Stimulated activated CD4-positive, alpha-beta T cell treated with anti-CD3 and anti-CD28 coated beads, Interleukin-1b, Interleukin-23, amount 100 ng/mL, for 4 hours (primary cell): ENCODE measurements at places on chromosomes 2 and 18.
A peak's percentile ranks its signal among the peaks of the same experiment; 100 is the strongest.

DNA sequence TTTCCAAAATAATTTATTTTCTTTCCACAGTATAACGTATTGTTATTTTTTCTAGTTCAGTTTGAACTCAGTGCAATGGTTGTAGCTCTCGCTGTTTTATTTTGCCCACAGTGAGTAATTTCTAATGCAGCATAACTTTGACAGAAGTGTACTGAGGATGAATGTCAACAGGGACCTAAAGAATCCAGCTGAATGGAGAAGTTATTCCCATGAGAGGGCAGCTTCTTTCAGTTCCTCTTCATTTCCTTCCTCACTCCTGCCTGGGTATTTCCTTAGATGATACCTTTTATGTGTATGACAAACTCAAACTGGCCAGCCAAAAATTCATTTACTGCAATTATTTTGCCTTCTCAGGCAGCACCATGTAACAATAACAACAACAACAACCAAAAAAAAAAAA, 1223.1 kb upstream of the ZEB2 start:
- no peak for DNase-seq

- DNase-seq: no peak
Measured at GRCh38 chr2:168155046-168155445, 92.3 kb downstream of the STK39 start.

DNA sequence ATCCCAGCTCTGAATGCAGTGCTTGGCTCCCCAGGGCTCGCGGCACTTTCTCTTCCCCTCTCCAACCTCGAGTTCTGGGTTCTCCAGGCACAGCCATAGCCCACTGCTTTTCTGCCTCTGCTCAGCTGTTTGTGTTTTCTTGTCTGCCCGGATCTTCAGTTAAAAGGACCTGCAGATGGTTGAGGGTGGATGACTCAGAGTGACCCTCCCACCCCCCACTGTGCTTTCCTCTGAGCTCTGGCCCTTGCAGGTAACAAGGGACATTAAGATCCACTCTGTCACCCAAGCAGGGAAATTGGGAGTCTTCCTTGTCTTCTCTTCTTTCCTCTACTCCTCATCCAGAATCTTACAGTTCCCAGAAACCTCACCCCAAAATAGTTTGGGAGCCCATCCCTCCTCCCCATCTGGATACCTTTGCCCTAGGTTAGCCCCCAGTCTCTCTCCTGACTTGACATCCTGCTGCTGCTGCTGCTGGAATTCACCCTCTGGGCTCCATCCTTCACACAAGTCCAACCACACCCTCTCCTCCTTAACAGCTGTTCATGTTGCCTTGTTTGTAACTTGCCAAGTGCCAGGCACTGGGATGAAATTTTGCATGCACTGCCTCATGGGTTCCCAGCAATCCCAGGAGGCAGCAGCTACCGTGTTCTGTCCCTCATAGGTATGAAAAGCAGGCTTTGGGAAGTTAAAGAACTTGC, 157.9 kb upstream of the TTC39C start:
- DNase-seq: no peak

DNA sequence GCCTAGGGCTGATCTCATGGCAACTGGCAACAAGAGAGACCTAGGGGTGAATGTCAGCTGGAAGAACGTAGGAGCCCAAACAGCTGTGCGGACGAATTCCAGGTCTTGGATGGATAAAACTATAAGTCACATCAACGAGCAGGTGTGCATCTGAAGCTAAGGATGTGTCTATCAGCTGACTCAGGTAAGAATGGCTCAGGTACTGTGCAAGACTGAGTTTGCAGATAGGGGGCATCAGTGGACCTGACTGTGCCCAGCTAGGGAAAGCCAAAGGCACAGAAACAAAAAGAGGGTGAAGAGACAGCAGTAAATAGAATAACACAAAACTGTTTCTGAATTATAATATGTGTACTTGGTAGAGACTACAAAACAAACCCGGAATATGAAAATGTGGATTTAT, 357.3 kb downstream of the ZEB2 start:
- DNase-seq: peak; percentile 7

- no peak for DNase-seq
Measured at GRCh38 chr2:221495731-221496130, 76.4 kb downstream of the EPHA4 start.

DNA sequence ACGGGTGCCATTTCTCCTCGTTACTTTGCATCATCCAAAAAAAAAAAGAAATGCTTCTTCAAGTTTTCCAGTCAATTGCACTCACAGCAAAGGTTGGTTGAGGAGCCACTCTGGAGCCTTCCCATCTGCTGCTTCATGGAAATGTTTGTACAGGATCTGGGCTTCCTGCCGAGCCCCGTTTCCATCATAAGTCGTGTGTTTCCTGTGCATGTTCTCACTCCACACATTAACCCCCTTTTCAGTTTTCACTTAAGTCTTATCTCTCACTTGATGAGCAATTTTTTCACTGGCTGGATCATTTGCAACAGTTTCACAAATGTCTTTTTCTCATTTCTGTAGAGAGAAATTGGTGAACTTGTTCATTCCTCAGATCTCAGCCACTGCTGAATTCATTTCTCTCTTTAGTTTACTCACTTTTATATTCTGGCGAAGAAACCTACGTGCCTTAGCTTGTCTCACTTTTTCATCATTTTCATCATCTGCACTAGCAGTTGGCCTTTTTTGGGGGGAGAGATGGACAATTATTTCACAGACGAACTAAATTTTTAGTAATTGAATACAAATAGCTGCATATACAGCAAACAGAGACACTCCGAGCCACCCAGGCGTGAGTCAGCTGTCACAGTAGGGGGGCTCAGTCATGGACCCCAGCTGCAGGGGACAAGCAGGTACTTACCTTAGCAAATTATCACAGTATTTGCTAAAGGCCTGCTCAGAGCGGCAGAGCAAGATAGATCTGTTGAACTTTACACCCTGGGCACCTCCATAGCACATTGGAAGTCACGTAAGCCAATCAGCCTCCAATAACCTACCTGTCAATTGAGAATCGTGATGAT, 750.8 kb upstream of the ID2 start:
- no peak for DNase-seq

DNA sequence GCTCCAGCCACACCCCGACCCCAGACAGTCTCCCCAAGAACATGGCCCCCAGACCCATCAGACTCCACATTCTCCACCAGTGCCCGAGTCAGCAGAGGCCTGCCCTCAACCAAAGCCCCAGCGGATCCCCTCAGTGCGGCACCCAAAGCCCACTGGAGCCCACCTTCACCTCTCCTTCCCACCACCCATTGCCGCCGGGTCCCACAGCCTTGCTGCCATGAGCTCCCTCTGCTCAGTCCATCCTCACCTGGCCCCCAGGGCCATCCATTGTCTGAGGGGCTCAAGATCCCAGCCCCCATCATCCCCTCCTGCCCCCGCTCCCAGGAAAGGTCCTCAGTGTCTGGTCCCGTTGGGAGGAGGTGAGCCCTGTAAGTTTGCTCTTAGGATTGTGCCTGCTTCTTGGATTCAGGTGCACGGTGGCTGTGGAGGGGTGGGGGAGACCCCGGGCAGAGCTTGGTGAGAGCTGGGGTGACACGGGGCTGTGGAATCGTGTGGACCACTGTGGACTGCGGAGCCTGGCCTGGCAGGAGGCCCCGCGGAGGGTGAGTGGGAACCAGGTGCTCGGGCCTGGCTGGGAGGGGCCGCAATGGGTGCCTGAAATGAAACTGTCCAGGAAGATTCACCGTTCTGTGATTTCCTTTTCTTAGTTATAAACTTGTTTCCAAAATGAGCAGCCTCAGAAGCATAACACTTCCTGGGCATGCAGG, 32.7 kb upstream of the GPC1 start:
- DNase-seq: no peak

DNA sequence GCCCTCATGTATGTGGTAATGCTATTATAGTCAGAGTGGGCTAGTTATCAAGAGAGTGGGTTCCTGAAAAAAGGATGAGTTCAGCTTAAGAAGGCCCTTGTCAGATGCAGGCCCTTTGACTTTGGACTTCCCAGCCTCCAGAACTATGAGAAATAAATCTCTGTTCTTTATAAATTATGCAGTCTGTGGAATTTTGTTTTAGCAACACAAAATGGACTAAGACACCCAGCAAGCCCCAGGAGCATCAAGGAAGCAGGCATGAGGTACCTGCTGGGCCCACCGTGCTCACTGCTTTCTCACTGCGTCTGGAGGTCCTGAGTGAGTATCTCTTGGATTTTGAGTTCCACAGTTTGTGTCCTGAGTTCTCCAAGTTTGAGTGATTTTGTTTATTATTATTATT, 35.9 kb upstream of the LIPG start:
- DNase-seq: no peak

DNA sequence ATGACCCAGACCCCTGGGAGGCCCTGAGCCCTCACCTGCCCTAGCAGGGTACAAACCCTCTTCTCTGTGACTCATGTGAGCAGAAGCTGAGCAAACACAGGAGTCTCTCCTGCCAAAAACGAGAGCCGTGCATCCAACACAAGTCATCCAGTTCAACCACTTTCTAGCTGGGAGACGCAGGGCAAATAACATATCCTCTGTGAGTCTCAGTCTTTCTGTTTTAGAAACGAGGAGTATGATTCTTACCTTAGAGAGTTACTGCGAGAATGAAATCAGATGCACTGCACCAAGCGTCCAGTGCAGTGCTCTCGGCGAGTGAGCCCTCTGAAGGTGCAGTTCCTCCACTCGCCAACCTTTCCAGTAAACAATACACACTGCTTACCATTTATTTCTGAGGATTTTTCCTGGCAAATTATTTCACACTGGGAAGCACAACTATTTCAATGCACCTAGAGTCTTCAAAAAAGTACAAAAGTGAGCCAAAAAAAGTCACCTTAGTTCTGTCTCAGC, 331.8 kb upstream of the MYT1L start:
- no peak for DNase-seq
